Fibroblast of skin of back (primary cell): ENCODE measurements at places on chromosomes 12 and 14.
A peak's percentile ranks its signal among the peaks of the same experiment; 100 is the strongest.

- DNase-seq: peak; percentile 64
Measured at GRCh38 chr12:80175307-80175930, 76.1 kb downstream of the OTOGL start.

- no peak for DNase-seq
Measured at GRCh38 chr14:71005076-71005475, 97.8 kb downstream of the PCNX1 start.

GRCh38 chr14:64680013-64680713 lies 24.1 kb upstream of the PLEKHG3 start:
- DNase-seq: no peak

DNA sequence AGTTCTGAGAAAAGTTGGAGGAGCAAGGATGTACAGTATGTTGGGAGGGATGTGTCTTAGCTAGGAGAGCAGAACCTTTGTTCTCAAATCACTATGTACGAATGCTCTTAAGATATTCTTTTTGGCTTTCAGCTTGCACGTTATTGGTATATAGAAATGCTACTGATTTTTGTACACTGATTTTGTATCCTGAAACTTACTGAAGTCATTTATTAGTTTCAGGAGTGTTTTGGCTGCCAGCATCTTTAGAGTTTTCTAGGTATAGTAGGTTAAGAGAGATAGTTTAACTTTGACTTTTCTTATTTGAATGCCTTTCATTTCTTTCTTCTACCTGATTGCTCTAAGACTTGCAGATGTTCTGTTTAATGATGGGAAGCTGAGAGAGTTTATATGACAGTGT lies 442.8 kb upstream of the FBXO33 start:
- no peak for DNase-seq

GRCh38 chr14:68486033-68486732 lies 306.7 kb downstream of the ZFP36L1 start:
- no peak for DNase-seq

- no peak for DNase-seq
Measured at GRCh38 chr12:31951939-31952338, 7.3 kb upstream of the RESF1 start.

- DNase-seq: peak; percentile 59
Measured at GRCh38 chr12:96501133-96501761, 11.9 kb downstream of the CFAP54 start.
